Ureter (tissue), 1 donor: ENCODE measurements at places on chromosomes 16 and 17. TPM values are rescaled to one million over a fixed set of nuclear protein-coding genes. Genes with fewer than 3 reads are reported as not detected.

AIPL1 gene
- total RNA-seq: not detected

LCAT gene
- total RNA-seq: 47.3 TPM

MFAP4 gene
- 119 TPM for total RNA-seq

CDH1 gene
- 428 TPM for total RNA-seq

G6PC1 gene
- total RNA-seq: not detected

CX3CL1 gene
- total RNA-seq: 31.1 TPM

CCL2 gene
- total RNA-seq: 31.7 TPM

ESRP2 gene
- 127 TPM for total RNA-seq

SLC47A2 gene
- total RNA-seq: not detected

RGS9 gene
- total RNA-seq: 6.1 TPM

RNF43 gene
- 19.1 TPM for total RNA-seq

FBXL19 gene
- 25.7 TPM for total RNA-seq

BBS2 gene
- total RNA-seq: 62.6 TPM
